ENCODE measurements at places on chromosomes 12 and 14.
A peak's percentile ranks its signal among the peaks of the same experiment; 100 is the strongest.

- DNase-seq: no peak
These were observed 905 bp downstream of the ZNF84 start for GRCh38 chr12:133038118-133038709.

- DNase-seq: no peak
These were observed 501.8 kb downstream of the BCL11B start for GRCh38 chr14:98770151-98770550.

DNA sequence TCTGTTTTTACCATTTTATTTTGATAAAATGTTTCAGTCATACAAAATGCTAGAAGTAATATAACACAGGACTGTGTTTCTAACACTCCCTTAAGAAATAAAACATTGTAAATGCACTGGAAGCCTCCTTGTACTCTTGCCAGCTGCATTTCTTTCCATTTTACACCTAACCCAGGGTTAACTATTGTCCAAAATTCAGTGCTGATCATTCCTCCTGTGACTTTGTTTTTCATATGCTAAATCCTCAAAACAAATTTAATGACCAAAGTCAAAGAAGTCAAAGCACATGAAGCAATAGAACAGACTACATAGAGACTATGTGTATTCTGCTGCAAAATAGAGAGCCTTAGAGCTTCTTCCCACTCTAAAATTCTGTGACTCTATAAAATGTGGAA, 420.3 kb upstream of the PRICKLE1 start:
- no peak for DNase-seq

DNA sequence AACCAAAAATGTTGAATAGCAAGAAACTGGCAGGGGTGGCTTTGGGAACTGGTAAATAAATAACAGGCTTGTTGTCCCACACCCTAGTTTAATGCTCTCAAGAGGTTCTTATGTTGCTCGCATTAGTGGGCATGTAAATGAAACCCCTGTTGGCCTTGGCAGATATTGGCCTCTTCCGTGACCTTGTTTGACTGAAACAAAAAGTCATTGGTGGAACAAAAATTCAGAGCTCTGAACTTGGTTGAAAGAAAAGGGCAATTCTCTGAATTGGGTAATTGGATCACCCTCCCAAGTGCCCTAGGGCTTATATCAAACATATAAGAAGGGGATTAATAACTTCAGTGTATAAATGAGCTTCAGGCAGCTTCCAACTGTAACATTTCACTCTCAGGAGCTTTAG, 426.2 kb downstream of the ZFP36L1 start:
- DNase-seq: no peak

DNA sequence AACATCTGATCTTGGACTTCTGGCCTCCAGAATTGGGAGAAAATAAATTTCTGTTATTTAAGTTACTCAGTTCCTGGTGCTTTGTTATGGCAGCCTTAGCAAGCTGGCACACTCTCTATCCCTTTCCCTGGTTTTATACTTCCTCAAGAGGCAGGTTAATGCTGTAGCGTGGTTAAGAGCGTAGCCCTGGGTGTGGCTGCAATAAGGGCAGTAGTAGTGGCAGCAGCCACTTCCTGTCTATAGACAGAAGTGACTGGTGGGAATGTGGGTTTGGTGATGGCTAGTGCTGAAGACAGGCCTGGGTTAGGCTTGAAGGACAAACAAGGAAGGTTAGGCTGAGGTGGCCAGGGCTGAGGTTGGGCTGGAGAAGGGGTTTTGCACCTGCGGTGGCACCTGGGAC, 3.6 kb upstream of the LGALS3 start:
- no peak for DNase-seq

GRCh38 chr12:101168001-101168400, 42.0 kb downstream of the SLC5A8 start:
- no peak for DNase-seq

GRCh38 chr12:13074396-13075117, 28.9 kb downstream of the GSG1 start:
- DNase-seq: no peak

DNA sequence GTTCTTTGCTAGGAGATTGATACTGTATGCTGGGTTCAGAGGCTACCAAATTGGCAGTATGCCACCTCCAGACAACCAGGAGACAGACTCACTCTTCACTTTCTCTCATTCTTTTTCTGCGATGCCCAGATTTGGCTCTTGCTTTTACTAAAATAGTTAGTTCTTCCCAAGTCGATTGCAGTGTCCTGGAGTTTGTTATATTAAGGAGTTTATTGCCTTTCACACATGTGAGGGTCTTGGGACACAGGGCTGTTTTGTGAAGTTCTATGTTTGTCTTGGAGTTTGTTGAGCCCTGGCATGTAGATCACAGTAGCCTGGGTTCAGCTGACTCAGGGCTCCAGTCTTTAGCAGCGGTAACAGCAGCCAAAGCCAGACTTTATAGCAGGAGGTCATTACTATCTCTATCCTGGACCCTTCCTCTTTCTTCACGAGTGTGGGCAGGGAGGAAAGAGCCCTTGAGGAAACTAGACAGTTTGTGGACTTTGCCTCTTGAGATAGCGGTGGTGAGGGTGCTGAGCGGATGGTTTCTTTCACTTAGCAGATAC, 1.6 kb downstream of the MLEC start:
- no peak for DNase-seq

DNA sequence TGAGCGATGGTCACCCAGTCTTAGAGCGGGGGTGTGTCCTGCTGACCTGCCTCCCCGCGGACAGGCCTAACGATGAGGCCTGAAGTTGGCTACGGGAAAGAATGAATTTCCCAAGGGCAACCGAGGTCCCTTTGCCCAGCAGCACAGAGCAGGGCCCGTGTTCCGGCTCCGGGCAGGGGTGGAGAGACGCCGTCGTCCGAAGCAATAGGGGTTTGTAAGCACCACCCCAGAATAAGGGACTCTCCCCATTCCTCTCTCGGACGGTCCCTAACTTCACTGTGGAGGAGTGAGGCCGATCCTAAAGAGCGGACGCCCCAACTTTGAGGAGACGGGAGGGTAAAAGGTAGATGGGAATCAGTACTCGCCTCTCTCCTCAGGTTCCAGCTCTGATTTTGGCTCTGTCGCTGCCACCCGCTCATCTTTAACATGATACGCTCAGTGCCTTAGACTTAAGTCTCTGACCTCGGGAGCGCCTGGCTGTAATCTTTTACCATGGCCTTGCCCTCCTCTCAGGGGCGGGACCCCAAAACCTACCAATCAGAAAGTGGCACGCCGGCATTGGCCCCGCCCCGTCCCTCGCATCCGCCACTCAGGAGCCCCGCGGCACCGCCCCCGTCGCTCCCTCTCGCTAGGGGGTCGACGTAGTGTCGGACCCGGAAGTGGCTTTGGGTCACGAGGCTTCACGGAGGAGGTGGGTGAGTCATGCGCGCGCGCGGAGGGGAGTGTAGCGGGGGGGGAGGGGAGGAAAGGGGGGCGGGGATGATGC, at the start of gene DDIT3:
Gene DDIT3 (minus strand): TSS at position 462 of the 766 bp plus-strand sequence. CDS start 3,108 bp downstream, outside the sequence.
- peak; percentile 99 for DNase-seq

DNA sequence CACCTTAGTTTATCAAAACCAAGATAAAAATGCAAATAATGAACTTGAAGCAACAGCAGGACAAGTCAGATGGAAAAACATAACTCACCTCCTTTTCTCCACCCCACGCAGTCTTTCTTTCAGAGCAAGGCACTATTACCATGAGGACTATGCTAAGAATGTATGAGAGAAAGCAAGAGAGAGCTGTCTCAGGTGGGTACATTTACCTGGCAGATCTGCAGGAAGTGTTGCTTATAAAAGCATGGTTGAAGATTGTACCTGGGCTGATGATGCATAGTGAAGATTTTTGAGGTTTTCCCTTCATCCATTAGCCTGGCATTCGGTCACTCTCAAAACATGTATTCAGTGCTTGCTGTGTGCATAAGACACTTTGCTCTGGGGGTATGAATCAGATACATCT, 68.8 kb upstream of the IFNG-AS1 start:
- DNase-seq: no peak

- no peak for DNase-seq
These were observed 36.7 kb upstream of the ATP2A2 start for GRCh38 chr12:110244372-110244771.

- no peak for DNase-seq
These were observed 671.2 kb downstream of the LRFN5 start for GRCh38 chr14:42277840-42278239.
